Activated CD4-positive, alpha-beta T cell treated with anti-CD3 and anti-CD28 coated beads, Interleukin-2, Interleukin-4, amounts not matched to agents 100 ng/mL and 50 ng/mL, durations not matched to agents 16 hours and 8 hours (primary cell): ENCODE measurements at places on chromosomes 12 and 14.

DNA sequence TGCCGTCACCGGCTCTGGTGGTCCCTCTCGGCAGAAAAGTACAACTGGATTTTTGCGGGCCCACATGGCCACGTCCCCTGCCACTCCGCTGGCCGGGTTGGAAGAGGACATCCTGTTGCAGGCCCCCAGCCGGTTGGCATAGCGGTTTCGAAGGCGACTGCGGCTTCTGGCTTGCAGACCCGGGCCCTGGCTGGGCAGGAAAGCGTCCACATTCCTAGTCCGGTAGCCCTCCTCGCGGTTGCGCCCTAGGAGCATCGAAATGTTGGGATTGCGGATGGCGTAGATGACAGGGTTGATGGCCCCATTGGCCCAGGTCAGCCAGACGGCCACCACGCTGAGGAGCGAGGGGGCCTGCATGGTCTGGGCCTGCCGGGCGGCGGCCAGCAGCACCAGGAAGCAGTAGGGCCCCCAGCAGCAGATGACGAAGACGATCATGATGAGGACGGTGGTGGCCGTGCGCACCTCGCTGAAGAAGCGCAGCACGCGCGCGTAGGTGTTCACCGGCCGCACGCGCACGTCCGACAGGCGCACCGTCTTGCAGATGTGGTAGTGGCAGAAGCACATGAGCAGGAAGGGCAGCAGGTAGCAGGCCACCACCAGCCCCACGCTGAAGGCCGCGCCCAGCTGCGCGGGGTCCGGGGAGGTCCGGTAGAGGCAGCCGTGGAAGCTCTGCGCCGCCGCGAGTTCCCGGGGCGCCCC lies 1.2 kb downstream of the GPR135 start:
- peak; percentile 36 for DNase-seq

GRCh38 chr14:32254952-32255679 lies 52.0 kb upstream of the RNU6-8 start:
- peak; percentile 61 for DNase-seq

DNA sequence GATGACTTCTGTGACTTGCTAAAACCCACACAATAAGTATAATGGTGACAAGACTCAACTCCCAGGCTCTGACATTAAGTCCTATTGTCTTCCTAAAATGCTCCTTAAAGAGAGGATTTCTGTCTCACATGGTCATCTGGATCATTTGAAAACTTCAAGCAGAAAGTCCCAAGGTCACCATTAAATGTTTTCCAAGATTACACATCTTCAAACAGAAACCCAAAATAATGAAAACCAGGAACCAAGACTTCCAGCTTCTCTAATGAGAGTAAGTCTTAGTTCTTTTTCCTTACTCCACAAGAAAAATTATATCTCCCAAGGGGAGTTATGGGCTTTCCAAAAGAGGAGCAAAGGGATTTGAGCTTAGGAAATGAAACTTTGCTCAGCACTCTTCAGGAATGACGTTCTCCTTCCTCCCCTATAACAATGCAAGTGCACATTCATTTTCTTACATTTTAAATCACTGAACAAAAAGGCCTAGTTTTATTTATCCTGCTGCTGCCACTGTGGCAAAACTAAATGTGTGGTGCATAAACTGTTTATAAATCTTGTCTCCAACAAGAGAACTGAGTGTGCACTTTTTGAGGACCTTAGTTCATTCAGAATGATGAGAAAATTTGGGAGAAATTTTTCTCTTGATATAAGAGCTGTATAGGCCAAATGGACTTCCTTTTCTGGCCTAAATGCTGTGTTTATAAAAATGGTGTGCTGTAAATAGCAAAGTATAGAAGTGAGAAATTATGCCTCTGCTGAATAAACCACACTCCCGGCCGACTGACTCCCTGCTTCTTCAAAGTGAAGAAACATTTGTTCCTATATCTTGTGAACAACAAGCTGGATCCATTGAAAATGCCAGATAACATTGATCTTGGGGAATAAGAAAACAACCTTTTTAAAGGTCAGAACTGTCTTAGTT lies 148.4 kb upstream of the PLEKHG7 start:
- no peak for DNase-seq

- DNase-seq, result no peak
Measured at GRCh38 chr12:131783915-131784541, 44.2 kb upstream of the MMP17 start.

DNA sequence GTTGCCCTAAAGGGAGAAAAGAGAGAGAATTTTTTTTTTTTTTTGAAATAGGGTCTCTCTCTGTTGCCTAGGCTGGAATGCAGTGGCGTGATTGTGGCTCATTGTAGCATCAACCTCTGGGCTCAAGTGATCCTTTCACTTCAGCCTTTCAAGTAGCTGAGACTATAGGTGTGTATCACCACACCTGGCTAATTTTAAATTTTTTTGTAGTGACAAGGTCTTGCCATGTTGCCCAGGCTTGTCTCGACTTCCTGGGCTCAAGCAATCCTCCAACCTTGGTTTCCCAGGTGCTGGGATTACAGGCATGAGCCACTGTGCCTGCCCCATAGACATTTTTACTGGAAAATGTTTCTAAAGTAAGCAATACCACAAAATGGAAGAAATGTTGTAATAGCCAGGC lies 36.8 kb downstream of the YARS2 start:
- no peak for DNase-seq

GRCh38 chr12:74285773-74286172 lies 251.9 kb upstream of the ATXN7L3B start:
- no peak for DNase-seq

GRCh38 chr12:11321980-11322379 lies 11.7 kb upstream of the PRB4 start:
- DNase-seq, result no peak

GRCh38 chr12:4768341-4768740 lies 48.1 kb downstream of the GALNT8 start:
- DNase-seq, result no peak

- DNase-seq, result no peak
Measured at GRCh38 chr12:91763654-91764370, 381.8 kb downstream of the BTG1 start.

- no peak for DNase-seq
Measured at GRCh38 chr14:54638135-54638446, 71.2 kb downstream of the SAMD4A start.

DNA sequence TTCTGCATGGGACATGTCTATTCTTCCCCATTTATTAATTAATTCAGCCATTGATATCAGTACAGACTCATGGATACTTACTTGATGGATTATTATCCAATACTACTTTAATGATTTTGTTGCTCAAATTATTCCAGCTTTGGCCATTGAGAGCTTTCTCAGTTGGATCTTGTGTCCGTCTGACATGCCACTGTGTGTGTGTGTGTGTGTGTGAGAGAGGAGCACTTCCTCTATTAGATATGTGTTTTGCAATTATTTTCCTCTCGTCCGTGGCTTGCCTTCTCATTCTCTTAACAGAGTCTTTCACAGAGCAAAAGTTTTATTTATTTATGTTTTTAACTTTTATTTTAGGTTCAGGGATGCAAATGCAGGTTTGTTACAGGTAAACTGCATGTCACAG lies 194.2 kb downstream of the ADGRD1 start:
- no peak for DNase-seq

DNA sequence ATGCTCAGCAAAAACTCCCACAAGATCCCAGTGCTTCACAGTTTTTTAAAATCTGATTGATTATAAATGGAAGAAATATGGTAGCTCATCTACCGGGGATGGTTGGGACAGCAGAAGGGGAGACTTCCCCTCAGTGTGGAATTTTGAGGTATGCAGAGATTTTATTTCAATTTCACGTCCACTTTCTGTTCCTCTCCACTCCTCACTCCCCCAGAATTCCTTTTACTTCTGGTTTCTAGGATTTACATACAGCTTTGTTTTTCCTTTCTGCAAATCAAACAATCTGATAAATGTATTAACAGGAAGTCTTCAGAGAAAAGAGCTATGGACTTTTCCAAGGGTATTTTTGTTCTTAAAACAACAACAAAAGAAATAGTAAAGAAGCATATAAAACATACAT lies 181.5 kb upstream of the ARHGAP5 start:
- DNase-seq, result no peak

GRCh38 chr12:51848326-51848727 lies at the start of gene FIGNL2:
Gene FIGNL2 (minus strand): TSS chr12:51848718. CDS start chr12:51822413, 26,305 bp downstream.
- no peak for DNase-seq

- no peak for DNase-seq
Measured at GRCh38 chr12:132601171-132601883, 9.1 kb downstream of the LRCOL1 start.

GRCh38 chr14:34582117-34582680 lies 42.7 kb upstream of the EAPP start:
- no peak for DNase-seq

DNA sequence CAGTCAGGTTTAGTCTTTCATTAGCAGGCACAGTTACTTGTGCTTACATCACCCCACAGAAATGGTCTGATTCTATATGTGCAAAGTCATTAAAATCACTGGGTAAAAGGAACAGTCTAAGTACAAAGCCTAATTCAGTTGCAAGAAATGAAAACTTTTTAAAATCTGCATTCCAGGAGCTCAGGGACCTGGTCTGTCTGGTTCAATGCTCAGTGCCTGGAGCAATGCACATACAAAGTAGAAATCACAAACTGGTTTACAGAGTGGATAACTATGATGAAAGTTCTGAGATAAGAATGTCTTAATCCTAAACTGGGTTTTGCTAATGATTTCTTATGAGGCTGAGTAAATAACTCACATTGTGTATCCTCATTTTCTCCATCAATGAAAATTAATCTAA lies 28.7 kb downstream of the LMNTD1 start:
- DNase-seq, result no peak

GRCh38 chr14:106790189-106791036 lies 1264.0 kb downstream of the TMEM121 start:
- DNase-seq, result peak; percentile 86

DNA sequence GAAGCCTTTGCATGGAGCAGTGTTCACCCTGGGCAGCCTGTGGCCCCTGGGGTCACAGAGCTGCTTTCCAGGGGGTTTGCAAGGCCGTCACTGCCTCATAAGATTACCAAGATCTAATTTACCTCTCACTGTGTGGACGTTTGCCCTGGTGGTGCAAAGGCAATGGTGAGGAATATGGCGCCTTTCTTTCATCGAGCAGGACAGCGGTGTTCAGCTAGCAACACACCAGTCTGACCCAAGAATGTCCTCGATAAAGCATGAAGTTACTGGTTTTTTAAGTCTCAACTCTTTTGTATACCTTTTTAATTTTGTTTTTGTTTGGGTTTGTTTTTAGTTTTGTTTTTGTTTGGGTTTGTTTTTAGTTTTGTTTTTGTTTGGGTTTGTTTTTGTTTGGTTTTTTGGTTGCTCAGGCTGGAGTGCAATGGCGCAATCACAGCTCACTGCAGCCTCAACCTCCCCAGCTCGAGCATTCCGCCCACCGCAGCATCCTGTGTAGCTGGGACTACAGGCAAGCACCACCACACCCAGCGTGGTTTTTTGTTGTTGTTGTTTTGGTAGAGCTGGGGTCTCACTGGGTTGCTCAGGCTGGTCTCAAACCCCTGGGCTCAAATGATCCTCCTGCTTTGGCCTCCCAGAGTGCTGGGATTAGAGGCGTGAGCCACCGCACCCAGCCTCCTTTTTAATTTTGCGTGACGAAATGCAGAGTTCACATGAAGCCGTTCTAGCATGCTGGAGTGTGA lies 57.9 kb downstream of the PPP2R5C start:
- peak; percentile 79 for DNase-seq

GRCh38 chr12:83793616-83794015 lies 1106.9 kb downstream of the TMTC2 start:
- DNase-seq, result no peak

GRCh38 chr12:62730649-62731048 lies 204.3 kb downstream of the PPM1H start:
- DNase-seq, result no peak

GRCh38 chr12:100758083-100758482 lies 36.5 kb upstream of the ANO4 start:
- no peak for DNase-seq

DNA sequence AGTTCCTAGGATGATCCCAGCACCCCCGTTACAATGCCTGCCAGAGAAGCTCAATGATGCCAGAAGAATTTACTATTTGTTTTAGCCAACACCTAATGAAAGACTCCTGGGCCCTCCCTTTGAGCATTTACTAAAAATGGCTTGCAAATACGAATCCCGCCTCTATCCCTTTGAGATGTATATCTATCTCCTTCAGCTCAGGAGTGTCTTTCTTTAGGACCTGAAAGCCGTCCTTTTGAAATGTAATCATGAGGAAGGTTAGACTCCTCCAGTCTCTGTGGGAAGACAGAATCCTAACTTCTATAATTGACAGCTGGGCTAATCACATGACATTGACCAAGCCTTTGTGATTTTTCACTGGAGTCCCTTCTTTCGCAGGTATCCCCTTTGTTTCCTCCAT lies 19.2 kb upstream of the DYNC1H1 start:
- no peak for DNase-seq

DNA sequence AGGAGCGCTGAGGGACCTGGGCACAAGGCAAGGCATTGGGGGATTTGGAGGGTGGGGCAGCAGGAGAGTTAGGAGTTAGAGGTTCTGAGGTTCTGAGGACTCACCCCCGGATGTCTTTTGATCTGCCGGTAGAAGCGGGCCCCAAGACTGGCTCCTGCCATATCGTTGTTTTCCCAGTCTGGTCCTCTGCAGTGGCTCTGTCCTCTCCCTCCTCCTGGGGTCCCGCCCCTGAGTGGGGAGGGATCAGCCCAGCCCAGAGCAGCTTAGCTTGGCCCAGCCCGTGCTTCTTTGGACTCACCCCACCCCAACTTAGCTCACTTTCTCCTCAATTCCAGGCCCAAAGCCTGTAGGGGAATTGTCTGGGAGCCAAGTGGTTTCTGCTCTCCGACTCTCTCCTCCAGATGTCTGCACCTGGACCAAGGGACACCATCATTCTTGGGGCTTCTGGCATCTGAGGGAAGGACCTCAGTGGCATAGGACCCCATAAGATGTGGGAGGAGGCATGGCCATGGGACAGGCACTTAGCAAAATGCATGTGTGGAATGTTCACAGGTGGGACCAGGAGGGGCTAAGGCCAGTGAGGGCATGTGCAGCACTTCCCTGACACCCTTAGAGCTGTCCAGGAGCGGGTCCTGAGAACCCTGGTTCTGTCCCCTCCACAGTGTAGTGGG lies 7.5 kb downstream of the SHMT2 start:
- no peak for DNase-seq

DNA sequence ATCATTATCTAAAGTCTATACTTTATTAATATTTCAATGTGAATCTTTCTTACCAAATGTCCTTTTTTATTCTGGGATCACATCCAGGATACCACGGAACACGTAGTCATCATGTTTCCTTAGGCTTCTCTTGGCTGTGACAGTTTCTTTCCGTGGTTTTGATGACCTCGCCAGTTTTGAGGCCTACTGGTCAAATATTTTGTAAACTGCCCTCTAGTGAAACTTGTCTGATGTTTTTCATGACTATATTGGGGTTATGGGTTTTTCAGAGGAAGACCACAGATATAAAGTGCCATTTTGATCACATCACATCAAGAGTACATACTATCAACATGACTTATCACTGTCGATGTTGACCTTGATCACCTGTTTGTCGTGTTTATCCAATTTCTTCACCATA lies 14.1 kb upstream of the SERPINA6 start:
- DNase-seq, result no peak

DNA sequence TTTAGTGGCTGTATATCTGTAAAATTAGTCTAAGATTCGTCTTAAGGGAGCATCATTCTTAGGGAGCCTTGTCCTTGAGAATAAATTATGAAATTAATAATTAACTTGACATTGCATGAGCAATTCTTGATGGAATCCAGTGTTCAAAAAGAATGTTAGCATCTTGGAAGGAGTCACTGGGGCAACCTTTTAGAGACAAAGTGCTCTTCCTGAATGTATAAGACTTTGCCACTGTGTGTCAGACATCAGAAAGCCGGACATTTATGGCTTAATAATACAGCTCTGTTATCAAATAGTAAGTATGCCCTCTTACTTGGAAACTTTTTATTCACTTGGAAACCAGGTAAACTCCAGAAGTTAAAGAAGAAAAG lies 83.3 kb downstream of the CCER1 start:
- no peak for DNase-seq
